Suprapubic skin (tissue), 4 donors: ENCODE measurements at places on chromosomes 4 and X.
A peak's percentile ranks its signal among the peaks of the same experiment; 100 is the strongest.

- DNase-seq, result no peak
- H3K36me3 ChIP-seq, result no peaks in the 10 kb centered on the region
- H3K4me1 ChIP-seq, result peaks cover 12% of the 10 kb centered on the region
- no peak overlapping the region for H3K27ac ChIP-seq
Observed at GRCh38 chr4:54218736-54219135, 10.4 kb upstream of the PDGFRA start.

DNA sequence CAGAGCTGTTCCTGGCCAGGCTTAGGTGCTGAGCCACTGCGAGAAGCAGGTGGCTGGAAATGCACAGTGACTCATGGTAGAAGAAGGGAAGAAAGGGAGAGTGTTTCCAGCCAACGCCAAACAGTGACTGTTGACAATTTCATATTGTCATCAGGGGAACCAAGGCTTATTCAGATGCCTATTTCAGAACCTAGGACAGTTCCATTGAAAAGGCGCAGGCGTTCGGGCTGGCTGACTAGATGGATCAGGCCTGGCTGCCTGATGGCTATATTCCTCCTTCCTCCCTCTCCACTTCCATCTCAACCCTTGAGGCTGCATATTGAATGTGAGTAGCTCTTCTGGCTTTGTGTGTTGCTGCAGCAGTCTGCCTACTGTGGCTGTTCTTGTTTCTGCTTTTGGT lies 73.0 kb upstream of the FRMPD4 start:
- H3K4me3 ChIP-seq, result no peak overlapping the region
- no peaks in the 10 kb centered on the region for H3K4me1 ChIP-seq
- no peaks in the 10 kb centered on the region for H3K27me3 ChIP-seq
- H3K36me3 ChIP-seq, result no peaks in the 10 kb centered on the region
- DNase-seq, result no peak

- H3K36me3 ChIP-seq, result no peaks in the 10 kb centered on the region
- no peaks in the 10 kb centered on the region for H3K27me3 ChIP-seq
- no peak overlapping the region for H3K27ac ChIP-seq
Observed at GRCh38 chr4:112057470-112057869, 87.8 kb upstream of the FAM241A start.

GRCh38 chrX:49884290-49884862 lies 5.1 kb downstream of the USP27X start:
- H3K4me3 ChIP-seq, result no peak overlapping the region
- no peak overlapping the region for H3K27ac ChIP-seq
- H3K4me1 ChIP-seq, result peaks cover 13% of the 10 kb centered on the region
- no peaks in the 10 kb centered on the region for H3K27me3 ChIP-seq
- no peaks in the 10 kb centered on the region for H3K36me3 ChIP-seq

- no peak for DNase-seq
- no peaks in the 10 kb centered on the region for H3K27me3 ChIP-seq
- H3K4me3 ChIP-seq, result no peak overlapping the region
- peak overlapping the region; percentile 44 for H3K27ac ChIP-seq
Observed at GRCh38 chr4:139988863-139989765, 164.9 kb downstream of the MAML3 start.

DNA sequence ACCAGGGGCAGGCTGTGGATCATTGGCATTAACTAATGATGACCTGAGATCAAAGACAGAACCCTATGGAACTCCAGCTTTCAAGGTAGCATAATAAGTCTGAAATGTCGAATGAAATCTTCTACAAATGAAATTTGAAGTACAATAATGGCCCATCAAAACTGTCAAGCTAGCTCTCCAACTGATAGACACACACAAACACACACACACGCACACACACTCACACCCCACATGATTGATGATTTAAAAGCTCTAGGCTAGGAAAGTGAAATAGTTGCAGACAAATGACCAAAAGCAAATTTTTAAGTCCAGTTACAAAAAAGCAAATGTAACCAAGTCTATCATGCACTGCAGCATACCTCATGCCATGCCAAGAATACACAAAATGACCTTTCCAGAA lies 655.7 kb downstream of the C4orf33 start:
- H3K27me3 ChIP-seq, result no peaks in the 10 kb centered on the region
- no peak for DNase-seq
- H3K36me3 ChIP-seq, result no peaks in the 10 kb centered on the region
- H3K4me3 ChIP-seq, result no peak overlapping the region
- H3K27ac ChIP-seq, result no peak overlapping the region
- H3K4me1 ChIP-seq, result no peaks in the 10 kb centered on the region

DNA sequence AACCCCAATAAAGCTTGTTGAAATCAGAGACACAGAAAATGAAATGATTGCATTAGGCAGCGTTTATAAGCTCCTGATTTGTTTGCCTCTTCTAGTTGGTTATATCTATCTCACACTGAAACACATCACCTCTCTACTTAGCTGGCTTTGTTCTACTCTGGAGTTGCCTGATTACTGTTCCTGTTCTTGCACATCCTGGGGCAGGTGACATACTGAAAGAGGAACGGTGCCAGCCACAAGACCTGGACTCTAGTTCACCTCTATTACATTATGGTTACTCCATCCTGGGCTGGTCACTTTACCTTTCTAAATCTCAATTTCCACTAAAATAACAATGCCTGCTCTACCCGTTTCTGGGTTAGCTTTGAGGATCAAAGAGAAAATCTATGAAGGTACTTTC lies 47.9 kb downstream of the TRIM2 start:
- H3K27ac ChIP-seq, result no peak overlapping the region
- no peaks in the 10 kb centered on the region for H3K36me3 ChIP-seq
- H3K4me3 ChIP-seq, result no peak overlapping the region
- no peaks in the 10 kb centered on the region for H3K27me3 ChIP-seq
- H3K4me1 ChIP-seq, result peaks cover 20% of the 10 kb centered on the region

GRCh38 chr4:89248879-89249281 lies 58.7 kb downstream of the GPRIN3 start:
- H3K4me1 ChIP-seq, result no peaks in the 10 kb centered on the region
- H3K4me3 ChIP-seq, result no peak overlapping the region
- no peaks in the 10 kb centered on the region for H3K36me3 ChIP-seq

DNA sequence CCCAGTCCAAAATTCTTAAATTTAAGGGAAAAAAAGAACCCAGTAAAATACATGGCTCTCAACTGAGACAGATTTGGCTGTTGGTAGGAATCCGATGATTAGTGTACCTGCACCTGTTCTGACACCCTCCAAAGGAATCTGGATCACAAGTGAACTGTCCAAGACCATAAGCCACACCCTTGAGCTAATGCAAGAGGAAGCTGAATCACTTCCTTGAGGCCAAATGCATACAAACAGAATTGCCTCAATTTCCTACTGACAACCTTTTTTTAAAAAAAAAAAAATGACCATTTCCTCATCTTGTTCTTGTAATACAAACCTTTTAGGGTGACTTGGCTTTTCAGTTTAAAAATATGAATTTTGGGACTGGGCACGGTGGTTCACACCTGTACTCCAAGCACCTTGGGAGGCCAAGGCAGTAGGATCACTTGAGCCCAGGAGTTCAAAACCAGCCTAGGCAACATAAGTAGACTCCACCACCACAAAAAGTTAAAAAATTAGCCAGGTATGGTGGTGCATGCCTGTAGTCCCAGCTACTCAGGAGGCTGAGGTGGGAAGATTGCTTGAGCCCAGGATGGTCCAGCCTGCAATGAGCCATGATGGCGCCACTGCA lies 10.7 kb upstream of the FBXL5 start:
- no peak for DNase-seq
- no peaks in the 10 kb centered on the region for H3K36me3 ChIP-seq

DNA sequence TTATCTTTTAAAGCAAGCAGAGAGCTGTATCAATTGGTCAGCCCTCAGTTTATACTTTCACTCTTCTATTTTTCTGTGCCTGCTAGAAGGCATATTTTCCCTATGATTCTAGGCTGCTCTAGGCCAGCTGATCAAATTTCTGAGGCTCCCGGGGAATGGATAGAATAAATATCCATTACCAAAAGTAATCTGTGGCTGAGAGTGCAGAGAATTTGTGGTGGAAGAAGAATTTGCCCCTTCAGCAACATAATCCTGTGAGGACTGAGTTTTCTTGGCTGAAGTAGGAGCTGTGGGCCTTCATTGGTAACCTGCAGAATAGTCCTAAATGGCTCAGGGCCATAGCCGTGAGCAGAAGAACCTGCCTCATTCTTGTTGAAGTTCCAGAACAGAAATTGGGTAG lies 314.6 kb upstream of the CASK start:
- no peak for DNase-seq
- no peak overlapping the region for H3K27ac ChIP-seq
- no peaks in the 10 kb centered on the region for H3K36me3 ChIP-seq
- H3K27me3 ChIP-seq, result no peaks in the 10 kb centered on the region

DNA sequence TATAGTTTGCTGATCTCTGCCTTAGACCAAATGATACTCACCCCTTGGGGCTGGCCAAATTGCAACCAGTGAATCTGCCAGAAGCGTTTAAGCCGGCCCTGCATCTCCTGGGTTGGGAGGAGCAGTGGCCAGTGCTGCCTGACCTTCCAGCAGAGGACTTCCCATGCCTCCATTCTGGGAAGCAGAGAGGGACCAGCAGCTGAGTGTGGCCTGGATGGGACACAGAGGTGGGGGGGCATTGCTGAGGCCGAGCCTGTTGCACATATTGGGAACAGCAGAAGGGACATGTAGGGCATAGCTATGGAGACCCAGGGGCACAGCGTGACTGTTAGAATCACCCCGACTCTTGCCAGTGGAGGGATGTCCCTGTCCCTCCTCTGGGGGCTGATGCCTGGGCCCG lies 93.3 kb downstream of the CPZ start:
- H3K4me1 ChIP-seq, result no peaks in the 10 kb centered on the region
- peaks cover 54% of the 10 kb centered on the region for H3K27me3 ChIP-seq
- no peaks in the 10 kb centered on the region for H3K36me3 ChIP-seq
- no peak overlapping the region for H3K4me3 ChIP-seq
- DNase-seq, result no peak

DNA sequence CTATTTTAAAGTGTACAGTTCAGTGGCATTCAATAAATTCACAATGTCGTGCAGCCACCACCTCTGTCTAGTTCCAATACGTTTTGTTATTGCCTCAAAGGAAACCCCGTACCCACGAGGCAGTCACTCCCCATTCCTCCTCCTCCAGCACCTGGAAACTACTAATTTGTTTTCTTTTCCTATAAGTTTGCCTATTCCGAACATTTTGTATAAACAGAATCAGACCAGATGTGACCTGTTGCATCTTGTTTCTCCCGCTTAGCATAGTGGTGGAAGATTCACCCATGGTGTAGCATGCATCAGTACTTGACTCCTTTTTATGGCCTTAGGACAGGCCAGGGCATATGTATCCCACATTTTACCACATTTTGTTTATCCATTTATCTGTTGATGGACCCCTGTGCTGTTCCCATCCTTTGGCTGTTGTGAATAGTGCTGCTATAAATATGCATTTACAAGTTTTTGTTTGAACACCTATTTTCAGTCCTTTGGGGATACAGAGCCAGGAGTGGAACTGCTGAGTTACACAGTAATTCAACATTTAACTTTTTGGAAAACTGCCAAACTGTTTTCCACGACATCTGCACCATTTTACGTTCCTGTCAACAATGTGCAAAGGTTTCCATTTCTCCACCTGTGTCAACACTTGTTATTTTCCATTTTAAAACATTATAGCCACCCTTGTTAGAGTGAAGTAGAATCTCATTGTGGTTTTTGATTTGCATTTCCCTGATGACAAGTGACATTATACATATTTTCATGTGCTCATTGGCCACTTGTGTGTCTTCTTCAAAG lies 57.8 kb upstream of the STX18 start:
- no peak for DNase-seq
- no peak overlapping the region for H3K27ac ChIP-seq
- no peaks in the 10 kb centered on the region for H3K36me3 ChIP-seq
- H3K4me3 ChIP-seq, result no peak overlapping the region

DNA sequence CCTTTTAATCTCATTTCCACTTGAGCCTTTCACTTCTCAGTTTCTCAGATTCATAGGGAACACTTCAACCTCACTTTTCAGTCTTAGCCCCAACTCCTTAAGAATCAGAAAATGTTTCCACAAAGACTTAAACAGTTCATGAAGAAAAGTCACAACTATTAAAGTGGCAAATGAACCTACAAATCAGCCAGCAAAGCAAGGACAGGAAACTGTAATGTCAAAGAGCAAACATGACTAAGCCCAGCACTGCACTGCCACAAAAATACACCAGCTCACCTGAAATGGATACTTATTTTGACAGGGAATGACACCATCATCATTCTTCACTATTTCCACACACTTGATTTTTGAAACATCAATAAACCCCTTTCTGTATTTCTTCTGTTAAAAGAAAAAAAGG lies 41.8 kb upstream of the TXK start:
- no peak for DNase-seq
- H3K4me3 ChIP-seq, result no peak overlapping the region
- peaks cover 10% of the 10 kb centered on the region for H3K4me1 ChIP-seq
- no peaks in the 10 kb centered on the region for H3K27me3 ChIP-seq

DNA sequence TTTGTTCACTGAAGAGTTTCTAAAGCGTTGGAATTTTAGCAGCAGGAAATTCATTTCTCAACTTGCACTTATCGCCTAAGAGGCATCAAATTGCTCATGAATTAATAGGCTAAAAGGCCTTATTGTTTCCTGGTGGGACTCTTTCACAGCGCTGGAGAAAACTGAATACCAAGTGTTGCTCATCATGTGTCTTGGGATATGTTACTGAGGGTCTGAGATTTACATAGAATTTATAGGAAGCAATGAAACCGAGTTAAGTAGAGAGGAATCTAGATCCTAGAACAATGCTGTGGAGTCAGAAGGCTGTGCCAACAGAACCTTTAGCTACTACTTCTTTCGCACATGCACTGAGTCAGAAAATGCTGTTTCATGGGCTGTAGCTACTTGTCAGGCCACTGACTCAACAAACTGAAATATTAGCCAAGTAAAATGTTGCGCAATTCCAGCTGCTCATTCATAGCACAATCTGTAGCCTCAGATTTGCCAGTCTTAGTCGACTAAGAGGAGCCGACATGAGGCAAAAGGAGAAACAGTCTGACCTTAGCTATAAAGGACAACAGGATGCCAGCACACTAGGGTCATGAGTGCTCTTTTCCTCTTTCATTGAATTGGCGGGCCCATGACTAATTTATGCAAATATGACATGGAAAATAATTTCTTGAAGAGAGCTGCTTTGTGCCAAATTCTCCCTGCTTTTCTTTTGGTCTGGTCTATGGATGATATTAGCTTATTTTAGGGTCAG lies 35.9 kb upstream of the CXCL8 start:
- no peaks in the 10 kb centered on the region for H3K36me3 ChIP-seq
- H3K27ac ChIP-seq, result peak overlapping the region; percentile 57
- no peaks in the 10 kb centered on the region for H3K27me3 ChIP-seq
